ENCODE measurements at places on chromosomes 4 and X.

DNA sequence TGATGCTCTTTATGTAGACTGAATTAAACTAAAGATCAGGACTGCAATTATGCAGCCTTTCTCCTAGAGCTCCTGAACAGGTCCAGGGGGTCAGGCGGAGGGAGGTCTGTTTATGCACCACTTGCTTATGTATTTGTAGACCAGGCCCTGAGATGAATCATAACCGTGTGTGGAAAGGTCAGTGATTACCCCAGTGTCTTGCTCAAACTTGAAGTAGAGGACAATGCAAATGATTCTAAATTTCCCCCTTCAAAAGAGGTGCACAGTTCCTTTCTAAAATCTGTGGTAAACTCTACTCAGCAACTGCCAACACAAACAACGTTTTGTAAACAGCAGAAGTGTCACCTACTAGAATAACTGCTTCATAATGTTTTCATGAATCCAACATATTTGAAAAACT lies 13.0 kb upstream of the TBC1D9 start:
- DNase-seq = no peak

- DNase-seq = no peak
These were observed 37.4 kb downstream of the EDA2R start for GRCh38 chrX:66601522-66601921.

DNA sequence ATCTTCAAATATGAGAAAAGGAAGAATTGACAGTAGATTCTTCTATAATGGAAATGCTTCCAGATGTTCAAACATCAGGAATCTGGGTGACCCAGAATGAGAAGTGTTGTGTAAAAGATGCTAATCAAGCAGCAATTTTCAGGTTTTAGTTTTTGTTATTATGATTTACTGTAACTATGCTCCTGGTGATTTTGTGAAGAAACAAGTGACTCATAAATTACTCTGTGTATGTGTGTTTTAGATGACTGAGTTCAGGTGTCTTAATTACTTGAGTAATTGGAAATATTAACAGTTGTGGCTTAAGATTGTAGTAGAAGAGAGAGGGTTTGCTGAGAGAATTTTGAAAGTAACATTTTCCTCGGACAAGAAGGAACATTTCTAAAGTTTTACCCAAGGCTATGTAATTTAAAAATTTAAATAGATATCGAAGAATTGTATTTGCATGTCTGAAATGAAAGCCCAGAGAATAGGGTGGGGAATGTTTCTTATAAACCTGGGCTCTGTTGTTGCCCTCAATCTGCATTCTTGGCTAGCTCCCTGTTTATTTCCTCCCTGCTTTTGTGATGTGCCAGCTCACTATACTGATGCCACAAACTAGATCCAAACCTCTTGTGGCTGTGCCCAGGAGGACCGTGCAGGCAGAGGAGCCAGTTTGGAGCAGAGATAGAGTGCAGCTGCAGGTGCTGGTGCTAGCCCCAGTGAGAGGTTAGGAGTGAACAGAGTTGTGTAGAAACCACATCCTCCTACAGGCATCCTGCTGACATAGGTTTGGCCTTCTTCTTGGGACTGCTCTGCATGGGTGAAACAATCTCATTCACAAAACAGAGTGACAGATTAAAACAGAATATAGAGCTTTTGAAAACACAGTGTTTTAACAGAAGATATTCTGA lies 25.4 kb upstream of the TNIP3 start:
- DNase-seq = no peak

DNA sequence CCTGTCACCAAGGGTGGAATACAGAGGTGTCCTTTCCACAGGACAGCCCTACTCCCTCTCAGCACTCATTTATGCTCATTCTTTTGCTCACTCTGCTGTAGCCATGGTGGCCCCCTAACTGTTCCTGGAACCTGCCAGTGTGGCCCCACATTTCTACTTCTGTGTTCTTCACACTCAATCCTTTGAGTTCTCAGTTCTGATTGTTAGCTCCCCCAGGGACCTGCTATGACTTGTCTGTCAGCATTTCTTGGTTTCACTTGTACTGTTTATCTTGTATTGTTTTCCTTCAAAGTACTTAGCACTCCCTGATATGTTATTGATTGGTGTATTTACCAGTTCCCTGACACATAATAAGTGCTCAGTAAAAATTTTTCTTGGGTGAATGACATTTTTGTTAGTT lies 14.9 kb downstream of the VBP1 start:
- no peak for DNase-seq

Measured in KBM-7 (cell line).